ENCODE measurements at places on chromosomes 7 and 10. TPM values are rescaled to one million over a fixed set of nuclear protein-coding genes. Genes with fewer than 3 reads are reported as not detected.

DNA sequence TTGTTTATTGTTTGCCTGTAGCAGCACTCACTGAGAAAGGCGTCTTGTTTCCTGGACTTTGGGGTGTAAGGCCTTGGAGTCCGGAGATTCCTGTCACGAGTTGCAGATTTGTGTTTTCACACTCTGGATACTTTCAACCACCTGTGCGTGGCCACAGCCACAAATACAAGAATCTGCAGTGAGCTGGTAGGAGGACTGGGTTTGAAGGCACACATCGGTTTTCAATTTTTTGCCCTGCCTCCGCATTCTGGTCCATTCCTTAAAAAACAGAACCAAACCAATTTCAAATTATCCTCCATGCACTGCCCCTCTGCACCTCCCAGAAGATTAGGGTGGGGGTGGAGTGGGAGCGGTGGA lies 619 bp downstream of the EXOC4 start:
- no peak for DNase-seq

DNA sequence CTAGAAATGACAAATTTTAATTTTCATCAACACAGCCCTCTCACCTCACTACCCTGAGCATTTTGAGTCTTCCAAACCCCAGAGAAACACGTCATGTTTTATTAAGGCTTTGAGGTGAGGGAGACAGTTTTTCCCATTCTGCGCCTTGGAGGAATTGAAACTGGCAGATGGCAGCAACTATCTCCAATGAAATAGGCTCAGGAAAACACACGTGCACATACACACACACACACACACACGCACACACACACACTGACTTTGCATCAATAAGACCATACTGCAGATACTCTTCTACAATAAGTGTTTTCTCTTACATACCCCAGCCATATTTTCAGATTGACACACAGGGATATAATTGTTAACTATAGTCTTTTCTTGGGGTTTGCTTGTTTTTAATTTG lies 3.2 kb upstream of the SFTPA2 start:
- no peak for DNase-seq

DNA sequence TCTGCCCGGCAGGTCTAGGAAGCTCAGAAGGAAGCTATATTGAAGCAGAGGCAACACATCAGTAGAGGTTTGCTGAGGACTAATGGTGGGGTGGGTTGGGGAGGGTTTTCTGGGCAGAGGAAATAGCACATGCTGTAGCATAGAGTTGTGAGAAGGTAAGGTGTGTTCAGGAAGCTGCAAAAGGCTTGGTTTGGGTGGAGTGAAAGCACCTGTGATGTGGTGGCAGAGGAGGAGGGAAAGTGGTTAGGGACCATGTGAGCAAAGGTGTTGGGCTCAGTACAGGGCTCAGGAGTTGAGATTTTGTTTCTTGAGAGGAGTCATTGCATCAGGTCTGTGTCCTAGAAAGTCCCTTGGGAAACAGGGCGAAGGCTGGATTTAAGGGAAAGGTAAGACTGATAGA lies 294.6 kb downstream of the SORCS3 start:
- no peak for DNase-seq

DNA sequence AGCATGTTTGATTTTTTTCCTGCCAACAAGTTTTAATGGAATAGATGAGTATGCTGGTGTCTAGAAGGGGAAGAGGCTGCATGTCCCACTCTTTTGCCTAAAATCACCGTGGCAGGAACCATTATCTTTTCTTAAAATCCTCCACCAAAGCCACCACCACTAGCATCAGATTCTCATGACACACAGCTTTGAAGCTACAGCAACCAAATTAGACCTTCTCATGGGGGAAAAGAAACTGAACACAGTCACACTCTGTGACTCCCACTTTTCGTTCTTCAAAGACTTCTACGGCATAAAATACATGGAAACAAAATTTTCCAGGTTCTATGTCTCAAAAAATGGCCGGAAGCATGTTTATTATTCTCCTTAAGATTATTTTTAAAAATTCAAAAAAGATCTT lies 81.8 kb downstream of the SGMS1 start:
- DNase-seq = no peak

DNA sequence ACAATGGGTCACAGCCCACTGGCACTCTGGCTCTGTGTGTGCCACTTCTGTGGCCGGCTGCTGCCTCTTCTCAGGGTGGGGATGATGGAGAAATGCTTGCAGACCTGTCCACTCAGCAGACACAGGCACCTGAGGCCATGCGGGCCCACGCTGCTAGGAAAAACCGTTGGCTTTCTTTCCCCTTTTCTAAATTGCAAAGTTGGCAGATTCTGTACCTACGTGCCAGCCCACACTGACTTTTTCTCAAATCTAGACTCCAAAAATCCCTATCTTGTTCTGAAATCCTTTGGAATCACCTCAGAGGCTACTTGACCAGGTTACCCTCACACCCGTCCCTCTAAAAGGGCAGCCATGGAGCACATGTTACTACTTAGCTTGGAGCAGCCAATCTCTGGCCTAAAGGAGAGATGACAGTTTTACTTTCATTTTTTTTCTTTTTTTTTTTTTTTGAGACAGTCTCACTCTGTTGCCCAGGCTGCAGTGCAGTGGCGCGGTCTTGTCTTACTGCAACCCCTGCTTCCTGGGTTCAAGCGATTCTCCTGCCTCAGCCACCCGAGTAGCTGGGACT lies 99.4 kb downstream of the RNF216 start:
- no peak for DNase-seq

DNA sequence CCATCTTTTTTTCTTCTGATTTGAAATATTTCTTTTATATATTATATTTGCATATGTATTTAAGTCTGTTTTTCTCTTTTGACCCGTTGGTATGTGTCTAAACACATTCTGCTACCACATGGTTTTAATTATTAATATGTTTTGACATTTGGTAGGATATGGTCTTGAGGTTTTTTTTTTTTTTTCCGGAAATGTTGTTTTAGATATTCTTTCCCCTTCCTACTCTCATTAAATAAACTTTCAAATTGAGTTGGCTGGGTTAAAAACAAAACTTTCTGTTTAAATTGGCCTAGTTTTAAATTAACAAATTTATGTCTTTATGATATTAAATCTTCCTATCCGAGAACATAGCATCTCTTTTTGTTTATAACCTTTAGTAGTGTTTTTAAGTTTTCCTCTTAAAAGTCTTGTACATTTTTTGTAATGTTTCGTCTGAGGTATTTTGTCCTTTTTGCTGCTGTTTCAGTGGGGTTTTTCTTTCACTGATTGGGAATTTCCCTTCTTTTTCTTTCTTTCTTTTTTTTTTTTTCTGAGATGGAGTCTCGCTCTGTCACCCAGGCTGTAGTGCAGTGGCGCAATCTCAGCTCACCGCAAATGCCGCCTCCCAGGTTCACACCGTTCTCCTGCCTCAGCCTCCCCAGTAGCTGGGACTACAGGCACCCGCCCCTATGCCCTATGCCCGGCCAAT lies 25.4 kb downstream of the STAM start:
- no peak for DNase-seq

GRCh38 chr7:85046534-85046933 lies 140.3 kb downstream of the SEMA3D start:
- DNase-seq = no peak

GRCh38 chr10:24442234-24442633 lies 233.3 kb downstream of the KIAA1217 start:
- DNase-seq = no peak

Gene LRRN3
- 8.0 TPM for polyA plus RNA-seq

- no peak for DNase-seq
Observed at GRCh38 chr10:24119896-24120295, 89.0 kb upstream of the KIAA1217 start.

Gene FKBP6
- 0.12 TPM for polyA plus RNA-seq

- peak; percentile 82 for DNase-seq
Observed at GRCh38 chr7:5428478-5429252, 5.0 kb upstream of the TNRC18 start.

Gene GIMAP8
- polyA plus RNA-seq = 7.3 TPM

GRCh38 chr10:78531088-78531487 lies 497.4 kb downstream of the RPS24 start:
- no peak for DNase-seq

Gene SP4
- 6.2 TPM for polyA plus RNA-seq

DNA sequence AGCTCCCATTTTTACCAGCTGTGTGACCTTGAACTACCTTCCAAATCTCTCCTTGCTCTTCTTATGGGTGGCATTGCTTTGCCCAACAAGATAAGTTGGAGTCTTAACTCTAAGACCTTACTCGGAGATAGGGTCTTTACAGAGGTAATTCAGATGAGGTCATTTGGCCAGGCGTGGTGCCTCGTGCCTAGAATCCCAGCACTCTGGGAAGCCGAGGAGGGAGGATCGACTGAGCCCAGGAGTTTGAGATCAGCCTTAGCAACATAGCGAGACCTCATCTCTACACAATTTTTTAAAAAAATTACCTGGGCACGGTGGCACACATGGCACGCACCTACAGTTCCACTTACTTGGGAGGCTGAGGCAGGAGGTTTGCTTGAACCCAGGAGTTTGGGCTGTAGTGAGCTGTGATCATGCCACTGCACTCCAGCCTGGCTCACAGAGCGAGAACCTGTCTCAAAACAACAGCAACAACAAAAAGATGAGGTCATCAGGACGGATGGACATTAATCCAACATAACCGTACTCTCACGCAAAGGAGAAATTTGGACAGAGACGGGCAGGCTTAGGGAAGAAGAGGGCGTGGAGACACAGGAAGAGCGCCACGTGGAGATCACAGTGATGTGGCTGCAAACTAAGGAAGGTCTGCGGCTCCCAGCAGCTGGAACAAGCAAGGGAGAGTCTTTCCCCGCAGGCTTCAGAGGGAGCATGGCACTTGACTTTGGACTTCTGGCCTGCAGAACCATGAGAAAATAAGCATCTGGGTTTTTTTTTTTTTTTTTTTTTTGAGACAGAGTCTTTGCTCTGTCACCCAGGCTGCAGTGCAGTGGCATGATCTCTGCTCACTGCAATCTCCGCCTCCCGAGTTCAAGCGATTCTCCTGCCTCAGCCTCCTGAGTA lies 122.3 kb upstream of the CARD11 start:
- no peak for DNase-seq

Data from hindlimb muscle (tissue), 1 donor.